ENCODE measurements at places on chromosomes 4 and X.

- DNase-seq = no peak
Measured at GRCh38 chr4:6492027-6492590, 19.7 kb upstream of the PPP2R2C start.

GRCh38 chr4:17322514-17322913 is 189.4 kb downstream of the QDPR start:
- peak; percentile 5 for DNase-seq

- no peak for DNase-seq
Measured at GRCh38 chr4:147487616-147488015, 6.7 kb downstream of the EDNRA start.

DNA sequence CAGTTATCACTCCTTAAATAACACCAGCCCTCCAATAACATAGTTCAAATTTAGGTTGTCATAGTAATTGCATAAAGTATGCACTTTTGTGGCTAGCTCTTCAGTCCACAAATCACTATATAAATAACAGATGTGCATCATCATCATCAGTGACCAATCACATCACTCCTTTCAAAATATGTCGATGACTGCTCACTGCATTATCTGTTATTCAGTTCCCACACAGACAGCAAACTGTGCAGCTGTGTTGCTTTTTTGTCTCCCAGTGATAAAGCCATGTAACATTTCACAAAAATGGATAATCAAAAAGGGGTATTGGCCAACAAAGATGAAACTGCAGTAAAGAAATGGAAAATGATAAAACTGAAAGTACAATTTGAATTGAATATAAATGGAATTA is 205.4 kb downstream of the DCLK2 start:
- peak; percentile 89 for DNase-seq

- no peak for DNase-seq
Measured at GRCh38 chr4:186104890-186105646, 564 bp downstream of the FAM149A start.

DNA sequence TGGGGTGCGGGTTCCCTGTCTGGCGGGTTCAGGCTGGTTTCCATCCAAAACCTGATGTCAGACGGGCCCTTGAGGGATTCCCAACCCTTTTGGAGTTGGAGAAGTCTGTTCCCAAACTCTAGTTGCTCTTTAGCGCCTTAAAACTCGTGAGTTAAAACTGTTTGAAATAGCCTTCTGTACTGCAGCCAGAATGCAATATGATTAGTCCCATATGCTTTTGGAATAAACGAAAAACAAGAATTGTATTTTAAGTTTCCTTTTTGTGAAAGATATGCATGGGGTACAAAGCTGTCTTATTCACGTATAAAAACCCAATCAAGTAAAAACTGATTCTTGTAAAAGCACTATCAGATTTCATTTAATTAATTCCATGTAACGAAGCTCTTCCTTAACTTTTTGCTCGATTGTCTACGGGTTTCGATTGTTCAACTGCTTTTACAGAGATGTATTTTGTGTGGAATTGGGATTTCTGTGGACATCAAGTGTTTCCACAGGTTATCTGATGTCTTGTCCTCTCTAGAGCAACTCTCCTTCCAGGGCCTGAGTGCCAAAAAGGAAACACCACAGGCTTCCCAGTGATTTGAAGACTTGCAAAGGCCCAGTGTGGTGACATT is 49.5 kb downstream of the CLDN34 start:
- no peak for DNase-seq

DNA sequence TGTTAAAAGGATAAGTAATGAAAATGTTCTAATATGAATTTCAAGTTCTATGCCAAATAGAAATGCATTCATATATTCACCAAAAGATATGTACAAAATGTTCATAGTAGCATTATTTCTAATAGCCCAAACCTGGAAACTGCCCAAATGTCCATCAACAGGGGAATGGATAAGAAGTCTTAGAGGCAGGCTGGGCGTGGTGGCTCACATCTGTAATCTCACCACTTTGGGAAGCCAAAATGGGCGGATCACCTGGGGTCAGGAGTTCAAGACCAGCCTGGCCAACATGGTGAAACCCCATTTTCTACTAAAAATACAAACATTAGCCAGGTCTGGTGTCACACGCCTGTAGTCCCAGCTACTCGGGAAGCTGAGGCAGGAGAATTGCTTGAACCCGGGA is 2.3 kb upstream of the HPRT1 start:
- no peak for DNase-seq

DNA sequence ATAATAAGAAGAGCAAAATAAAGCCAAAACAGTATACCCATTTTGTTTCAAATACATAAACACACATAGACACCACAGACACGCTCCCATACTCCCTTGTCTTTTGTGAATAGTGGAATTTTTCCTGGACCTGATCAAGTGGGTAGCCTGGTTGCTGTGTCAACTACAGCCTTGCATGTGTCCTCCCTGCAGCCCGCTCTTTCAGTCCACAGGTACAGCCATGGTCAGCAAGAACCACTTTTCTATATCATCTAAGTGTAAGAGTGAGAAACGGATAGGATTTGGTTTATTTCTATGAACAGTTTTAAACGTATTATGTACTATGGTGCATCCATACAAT is 9.8 kb downstream of the PWWP3B start:
- DNase-seq = no peak

DNA sequence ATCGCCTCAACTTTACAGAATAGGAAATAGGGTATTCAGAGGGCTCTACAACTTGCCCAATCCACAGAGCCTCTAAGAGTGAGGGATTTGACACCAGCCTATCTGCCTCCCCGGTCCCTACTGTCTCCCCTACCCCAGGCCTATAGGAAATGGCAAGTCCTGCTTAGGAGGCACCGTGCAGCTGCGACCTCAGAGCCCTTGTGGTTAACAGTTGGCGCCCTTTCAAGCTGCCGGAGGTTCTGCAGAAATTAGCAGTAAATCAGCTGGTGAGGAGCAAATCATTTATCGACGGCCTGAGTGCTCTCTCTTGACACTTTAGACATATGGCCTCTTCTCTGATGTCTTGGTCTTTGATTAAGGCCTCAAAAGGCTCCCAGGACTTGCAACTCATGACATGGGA is 96.9 kb downstream of the CLNK start:
- DNase-seq = no peak

GRCh38 chr4:110033355-110034025 is 120.8 kb downstream of the EGF start:
- no peak for DNase-seq

DNA sequence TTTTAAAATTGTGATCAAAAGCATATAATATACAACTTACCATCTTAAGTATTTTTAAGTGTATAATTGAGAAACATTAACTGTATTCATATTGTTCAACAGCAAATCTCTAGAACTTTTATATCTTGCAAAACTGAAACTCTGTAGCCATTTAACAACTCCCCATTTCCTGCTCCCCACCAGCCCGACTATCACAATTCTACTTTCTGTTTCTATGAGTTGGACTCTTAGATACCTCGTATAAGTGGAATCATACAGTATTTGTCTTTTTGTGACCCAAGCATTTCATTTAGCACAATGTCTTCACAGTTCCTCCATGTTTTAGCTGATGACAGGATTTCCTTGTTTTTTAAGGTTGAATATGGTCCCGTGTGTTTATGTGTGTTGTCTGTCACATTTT is 106.0 kb downstream of the LRBA start:
- no peak for DNase-seq

DNA sequence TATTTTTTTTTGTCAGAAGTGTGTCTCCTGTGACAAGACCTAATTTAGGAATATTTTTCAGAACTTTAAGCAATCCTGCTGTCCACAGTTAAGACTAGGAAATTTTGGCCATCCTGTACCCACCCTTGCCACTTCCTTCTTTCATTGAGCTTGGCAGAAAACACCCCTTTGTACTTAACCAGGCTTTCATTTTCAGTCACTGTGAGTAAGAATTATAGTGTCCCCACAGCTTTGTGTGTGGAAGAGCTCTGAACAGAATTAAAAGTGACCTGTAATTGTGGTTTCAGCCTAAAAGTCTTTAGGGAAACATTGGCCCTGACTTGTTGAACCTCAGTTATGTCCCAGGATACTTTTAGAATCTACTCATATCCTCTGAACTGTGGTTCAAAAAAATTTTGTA is 153.7 kb upstream of the BMP3 start:
- DNase-seq = no peak

DNA sequence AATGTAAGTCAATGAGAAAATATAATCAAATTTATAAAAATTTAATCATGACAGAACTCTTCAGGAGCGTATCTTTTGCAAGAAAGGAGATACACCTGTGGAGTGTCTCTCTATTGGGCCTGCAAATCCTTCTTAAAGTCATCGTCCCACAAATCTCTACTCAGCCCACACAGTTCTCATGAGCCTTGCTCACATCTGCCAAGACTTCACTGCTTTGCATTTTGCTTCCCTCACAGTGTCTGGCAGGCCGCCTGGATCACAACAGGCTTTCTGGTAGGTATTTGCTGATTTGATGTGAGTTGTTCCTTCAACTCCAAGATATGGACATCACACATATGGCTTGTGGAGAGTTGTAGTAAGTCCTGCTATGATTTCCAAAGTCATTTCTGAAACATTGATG is 183.1 kb upstream of the ARX start:
- DNase-seq = no peak

- no peak for DNase-seq
Measured at GRCh38 chr4:155974996-155975395, 21.3 kb upstream of the CTSO start.

DNA sequence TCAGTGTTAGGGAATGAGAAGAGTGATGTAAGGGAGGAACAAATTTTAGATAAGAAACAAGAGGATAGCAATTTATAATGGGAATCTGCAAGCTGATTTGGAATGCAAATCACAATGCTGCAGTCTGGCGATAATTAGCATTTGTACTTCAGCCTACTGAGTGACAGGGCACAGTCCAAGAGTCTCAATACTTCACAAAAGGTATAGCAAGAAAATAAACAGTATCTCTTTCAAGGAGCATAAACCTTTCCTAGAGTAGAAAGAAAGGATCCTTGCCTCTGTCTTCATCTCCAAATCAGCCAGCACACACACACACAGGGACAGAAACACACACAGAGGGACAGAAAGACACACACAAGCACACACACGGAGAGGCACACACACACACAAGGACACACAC is 1.1 kb upstream of the GPM6A start:
- no peak for DNase-seq

GRCh38 chr4:160319221-160319867 is 1216.5 kb downstream of the RAPGEF2 start:
- no peak for DNase-seq

GRCh38 chr4:121827853-121828252 is 4.2 kb upstream of the CCNA2 start:
- DNase-seq = peak; percentile 58

- DNase-seq = no peak
Measured at GRCh38 chrX:23911126-23911835, 3.5 kb downstream of the CXorf58 start.

DNA sequence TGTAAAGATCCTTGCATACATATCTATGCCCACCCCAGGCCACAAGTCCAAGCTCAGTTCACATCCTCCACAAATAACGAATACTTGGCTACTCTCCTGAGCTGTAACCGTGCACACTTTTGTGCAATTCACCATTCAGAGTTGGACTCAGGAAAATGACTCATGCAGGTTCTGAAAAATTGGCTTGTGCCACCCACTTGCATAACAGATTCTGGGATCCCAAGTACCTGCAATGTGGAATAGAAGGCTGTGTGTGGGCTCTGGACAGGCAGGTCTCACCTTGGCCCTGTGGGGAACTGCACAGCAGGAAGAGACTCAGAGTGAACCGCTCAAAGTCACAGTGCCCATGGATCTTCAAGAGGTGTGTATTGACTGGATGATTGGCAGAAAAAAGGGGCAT is 502.7 kb downstream of the PACRGL start:
- DNase-seq = no peak

DNA sequence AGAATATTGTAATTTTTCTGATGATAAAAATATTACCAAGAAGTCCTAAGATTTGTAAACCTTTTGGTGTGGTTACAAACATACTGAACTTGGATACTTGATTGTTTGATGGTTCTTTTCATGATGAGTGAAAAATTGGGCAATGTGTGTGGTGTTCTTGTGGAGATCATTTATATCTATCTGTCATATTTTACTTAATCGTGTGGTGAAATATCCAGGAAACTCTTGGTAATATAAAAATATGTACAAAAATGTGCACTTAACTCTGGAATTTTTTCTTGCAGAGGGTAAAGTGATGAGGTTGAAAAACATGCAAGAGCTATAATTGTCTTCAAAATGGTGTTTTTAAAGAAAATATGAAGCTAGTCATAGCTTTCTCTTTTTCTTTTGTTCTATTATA is 2.8 kb downstream of the DCUN1D4 start:
- DNase-seq = peak; percentile 17

DNA sequence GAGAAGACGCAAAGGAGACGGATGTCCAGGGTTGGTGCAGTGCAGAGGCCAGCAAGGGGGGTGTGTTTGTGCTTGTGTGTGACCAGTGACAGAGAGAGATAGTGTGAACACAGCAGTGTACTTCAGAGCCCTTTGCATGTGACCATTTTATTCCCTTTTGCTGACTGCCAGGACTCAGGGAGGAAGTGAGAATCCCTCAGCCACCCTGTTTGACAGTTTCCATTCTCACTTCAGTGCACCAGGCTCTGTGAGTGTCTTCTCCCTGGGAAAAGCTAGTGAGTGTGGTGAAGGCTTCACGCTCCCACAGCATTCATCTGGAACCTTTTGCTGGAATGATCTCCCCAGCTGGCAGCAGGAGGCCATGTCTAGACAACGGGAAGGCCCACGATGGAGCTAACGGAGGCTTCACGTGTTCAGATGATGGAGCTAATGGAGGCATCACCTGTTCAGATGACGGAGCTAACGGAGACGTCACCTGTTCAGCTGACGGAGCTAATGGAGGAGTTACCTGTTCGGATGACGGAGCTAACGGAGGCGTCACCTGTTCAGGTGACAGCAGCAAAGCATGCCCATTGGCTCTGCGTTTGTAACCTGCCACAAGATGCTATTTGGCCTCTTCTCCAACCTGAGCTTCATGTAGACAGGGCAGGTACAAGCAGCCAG is 195.4 kb downstream of the AFAP1 start:
- DNase-seq = no peak

GRCh38 chr4:17058536-17058915 is 160.1 kb upstream of the LDB2 start:
- DNase-seq = peak; percentile 63

DNA sequence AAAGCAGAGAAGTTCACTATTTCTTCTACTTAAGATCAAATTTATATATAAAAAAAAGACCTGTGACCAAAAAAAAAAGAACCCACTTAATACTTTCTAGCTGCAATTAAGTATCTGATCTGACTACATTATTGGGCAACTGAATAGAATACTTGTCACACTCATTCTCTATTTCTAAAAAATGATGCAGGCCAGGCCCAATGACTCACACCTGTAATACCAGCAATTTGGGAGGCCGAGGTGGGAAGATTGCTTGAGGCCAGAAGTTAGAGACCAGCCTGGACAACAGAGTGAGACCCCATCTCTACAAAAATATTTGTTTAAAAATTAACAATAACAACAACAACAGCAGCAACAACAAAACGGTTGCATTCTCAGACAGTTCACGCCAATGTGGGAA is 108.8 kb upstream of the BMP2K start:
- peak; percentile 57 for DNase-seq

DNA sequence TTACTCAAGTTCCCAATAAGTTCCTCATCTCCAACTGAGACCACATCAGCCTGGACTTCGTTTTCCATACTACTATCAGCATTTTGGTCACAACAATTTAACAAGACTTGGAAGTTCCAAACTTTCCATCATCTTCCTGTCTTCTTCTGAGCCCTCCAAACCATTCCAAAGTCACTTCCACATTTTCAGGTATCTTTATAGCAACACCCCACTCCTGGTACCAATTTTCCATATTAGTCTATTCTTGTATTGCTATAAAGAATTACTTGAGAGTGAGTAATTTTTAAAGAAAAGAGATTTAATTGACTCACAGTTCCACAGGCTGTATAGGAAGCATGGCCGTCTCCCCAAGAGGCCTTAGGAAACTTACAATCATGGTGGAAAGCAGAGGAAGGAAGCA is 138.6 kb upstream of the GPRIN3 start:
- no peak for DNase-seq
